Ovary (tissue), 10 donors: ENCODE measurements at places on chromosomes 2 and 18. TPM values are rescaled to one million over a fixed set of nuclear protein-coding genes. Genes with fewer than 3 reads are reported as not detected.

DNA sequence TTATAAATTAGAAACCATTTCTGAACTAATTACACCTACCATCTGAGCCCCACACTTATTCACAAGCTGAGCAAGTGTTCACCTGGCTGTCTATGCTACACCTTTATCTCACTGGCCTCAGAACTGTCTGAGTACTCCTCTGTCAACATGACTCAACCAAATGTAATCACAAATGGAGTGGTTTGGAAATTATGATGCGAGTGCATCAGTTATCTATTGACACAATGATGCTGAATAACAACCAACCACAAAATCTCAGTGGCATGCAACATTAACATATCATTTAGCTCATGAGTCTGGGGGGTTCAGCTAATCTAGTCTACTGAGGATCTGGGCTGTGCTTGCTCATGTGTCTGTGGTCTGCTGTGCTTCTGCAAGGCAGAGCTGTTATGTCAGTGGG is 184.2 kb upstream of the NXPH2 start:
- H3K27ac ChIP-seq = no peak overlapping the region
- H3K4me3 ChIP-seq = no peak overlapping the region
- no peaks in the 10 kb centered on the region for H3K4me1 ChIP-seq
- no peaks in the 10 kb centered on the region for H3K27me3 ChIP-seq
- no peaks in the 10 kb centered on the region for H3K36me3 ChIP-seq

DNA sequence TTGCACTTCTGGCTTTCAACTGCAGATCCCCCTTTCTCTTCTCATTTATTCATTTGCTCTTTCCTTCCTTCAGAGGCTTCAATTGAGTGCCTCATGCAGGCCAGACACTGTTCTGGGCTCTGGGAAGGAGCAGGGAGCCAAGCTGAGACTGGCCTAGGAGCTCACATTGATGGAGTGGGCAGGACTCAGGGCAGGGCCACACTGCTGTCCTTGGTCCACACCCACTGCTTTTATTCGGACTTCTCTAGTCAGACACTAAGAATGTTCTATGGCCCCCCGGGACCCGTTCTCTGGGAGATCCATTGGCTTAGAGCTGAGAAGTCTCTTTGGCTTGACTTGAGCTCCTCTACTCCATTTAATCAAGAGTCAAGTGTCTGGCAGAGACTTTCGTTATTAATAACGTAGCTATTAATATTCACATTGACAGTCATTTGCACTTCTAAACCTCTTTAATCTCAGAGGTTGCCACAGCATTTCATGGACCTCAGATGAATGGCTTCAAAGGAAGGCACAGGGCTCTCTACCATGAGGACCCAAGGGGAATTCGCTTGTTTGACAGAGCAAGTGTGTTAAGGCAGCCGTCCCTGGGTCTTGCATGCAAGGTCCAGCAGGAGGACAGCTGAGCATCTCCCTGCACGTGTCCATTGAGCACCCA is 20.1 kb downstream of the SH3RF3 start:
- no peak overlapping the region for H3K27ac ChIP-seq
- no peaks in the 10 kb centered on the region for H3K36me3 ChIP-seq
- no peak for DNase-seq
- no peaks in the 10 kb centered on the region for H3K27me3 ChIP-seq
- H3K4me1 ChIP-seq = no peaks in the 10 kb centered on the region
- H3K4me3 ChIP-seq = no peak overlapping the region

GRCh38 chr2:208565690-208566416 is 159.3 kb downstream of the PTH2R start:
- H3K27me3 ChIP-seq = no peaks in the 10 kb centered on the region
- H3K36me3 ChIP-seq = no peaks in the 10 kb centered on the region
- H3K4me3 ChIP-seq = no peak overlapping the region
- no peaks in the 10 kb centered on the region for H3K4me1 ChIP-seq
- no peak for DNase-seq

DNA sequence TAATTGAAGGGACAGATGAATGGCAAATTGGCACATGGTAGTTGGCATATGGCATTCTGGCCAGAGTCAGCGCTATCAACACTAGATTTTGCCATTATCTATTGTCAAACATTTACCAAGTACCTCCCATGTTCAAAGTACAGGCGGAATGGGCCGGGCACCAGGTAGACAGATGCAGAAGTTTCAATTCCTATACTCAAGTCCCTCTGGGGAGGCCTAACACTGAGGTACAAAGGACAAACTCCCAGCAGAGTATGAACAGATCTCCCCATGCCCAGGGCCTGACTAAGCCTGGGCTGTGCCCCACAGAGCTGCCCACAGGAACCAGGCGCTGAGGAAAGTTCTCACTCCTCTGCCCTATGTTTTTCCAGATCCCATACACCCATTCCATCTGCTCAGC is 257.5 kb upstream of the KLHL29 start:
- H3K27ac ChIP-seq = no peak overlapping the region
- H3K36me3 ChIP-seq = no peaks in the 10 kb centered on the region
- no peak for DNase-seq
- no peaks in the 10 kb centered on the region for H3K4me1 ChIP-seq

DNA sequence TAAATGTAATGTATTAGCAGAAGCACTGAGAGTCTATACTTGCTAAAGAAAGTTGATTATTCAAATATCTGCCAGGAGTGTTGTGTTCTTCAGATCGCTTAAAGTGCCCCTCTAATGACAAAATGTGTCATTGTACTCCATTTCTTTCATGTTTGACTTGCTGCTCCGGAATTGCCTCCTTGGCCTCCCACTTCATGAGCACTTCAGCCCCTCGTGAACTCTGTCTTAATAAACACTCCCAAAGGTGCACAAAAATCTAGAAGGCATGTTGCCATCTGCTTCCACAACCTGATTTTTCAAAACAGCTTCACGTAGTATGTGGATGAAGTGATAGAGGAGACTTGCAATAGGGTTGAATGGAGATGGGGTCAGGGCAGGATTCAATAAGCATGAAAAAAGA is 396.1 kb downstream of the TDRD15 start:
- DNase-seq = no peak
- H3K27me3 ChIP-seq = no peaks in the 10 kb centered on the region
- H3K4me3 ChIP-seq = no peak overlapping the region

DNA sequence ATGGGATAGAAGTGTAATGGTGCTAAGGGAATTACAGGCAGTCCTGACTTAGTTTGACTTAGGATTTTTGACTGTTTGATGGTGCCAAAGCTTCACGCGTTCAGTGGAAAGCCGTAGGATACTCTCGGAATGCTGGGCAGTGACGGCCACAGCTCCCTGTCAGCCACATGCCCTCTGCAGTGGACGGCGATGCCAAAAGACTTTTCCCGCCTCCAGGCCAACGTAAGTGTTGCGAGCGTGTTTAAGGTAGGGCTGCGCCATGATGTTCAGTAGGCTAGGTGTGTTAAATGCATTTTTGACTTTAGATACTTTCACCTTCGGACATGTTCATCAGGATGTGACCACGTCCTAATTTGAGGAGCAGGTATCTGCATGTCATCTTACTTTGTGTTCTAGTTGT is 63.4 kb downstream of the DCDC2C start:
- no peak overlapping the region for H3K27ac ChIP-seq
- H3K4me1 ChIP-seq = no peaks in the 10 kb centered on the region
- no peak for DNase-seq
- no peaks in the 10 kb centered on the region for H3K27me3 ChIP-seq

DNA sequence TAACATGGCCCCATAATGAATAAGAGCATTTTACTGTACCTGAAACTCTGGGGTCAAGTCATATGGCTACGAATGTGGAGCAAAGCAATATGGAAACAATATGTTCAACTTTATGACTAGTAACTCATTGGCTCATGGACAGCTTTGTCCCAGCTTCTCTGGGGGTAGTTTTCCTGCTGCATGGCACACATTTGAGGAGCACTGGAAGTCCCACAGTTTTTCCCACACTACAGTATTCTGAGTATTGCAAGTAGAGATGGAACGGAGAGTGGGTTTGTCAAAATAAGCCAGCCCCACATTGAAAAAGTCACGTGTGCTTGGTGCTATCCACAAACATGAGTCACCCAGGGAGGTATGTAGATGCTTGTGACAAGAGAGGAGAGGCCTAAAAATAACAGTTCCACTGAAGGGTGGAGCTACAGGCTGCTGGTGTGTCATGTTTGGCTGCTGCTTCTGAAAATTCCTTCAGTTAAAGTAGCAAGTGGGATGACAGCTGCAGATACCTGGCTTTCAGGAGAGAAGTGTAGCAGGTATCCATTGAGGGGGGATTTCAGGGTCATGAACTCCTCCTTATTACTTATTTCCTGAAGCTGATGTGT is 48.2 kb upstream of the CTAGE1 start:
- peaks cover 24% of the 10 kb centered on the region for H3K4me1 ChIP-seq
- no peak for DNase-seq
- no peaks in the 10 kb centered on the region for H3K27me3 ChIP-seq
- no peak overlapping the region for H3K27ac ChIP-seq

DNA sequence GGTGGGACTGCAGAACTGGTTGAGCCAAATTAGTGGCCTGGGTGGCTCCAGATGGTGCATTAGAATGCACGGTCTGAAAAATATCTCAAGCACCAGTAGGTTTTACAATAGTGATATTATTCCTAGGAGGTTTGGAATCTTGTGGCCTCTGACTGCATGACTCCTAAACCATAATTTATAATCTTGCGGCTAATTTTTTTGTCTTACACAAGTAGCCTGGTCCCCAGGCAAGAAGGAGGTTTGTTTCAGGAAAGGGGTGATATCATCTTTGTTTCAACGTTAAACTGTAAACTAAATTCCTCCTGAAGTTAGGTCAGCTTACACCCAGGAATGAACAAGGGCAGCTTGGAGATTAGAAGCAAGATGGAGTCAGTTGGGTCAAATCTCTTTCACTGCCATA is 98.9 kb upstream of the ARL4C start:
- H3K4me1 ChIP-seq = no peaks in the 10 kb centered on the region
- no peak overlapping the region for H3K27ac ChIP-seq
- no peak overlapping the region for H3K4me3 ChIP-seq

DNA sequence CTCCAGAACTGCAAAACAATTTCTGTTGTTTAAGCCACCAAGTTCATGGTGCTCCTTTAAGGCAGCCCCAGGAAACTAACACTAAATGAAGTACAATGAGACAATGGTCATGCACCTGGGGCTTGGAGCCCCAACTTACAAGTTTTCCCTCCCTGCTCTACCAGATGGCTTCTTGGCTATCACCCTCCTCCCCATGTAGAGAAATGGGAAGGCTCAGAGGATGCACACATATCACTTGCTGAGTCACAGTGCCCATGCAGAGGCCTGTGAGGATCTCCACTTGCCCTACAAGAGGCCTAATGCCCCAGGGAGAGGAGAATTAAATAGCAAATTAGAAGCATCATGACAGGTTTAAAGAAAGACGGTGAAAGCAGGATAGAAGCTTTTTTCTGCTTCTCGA is 270.9 kb downstream of the TTC32 start:
- DNase-seq = no peak
- H3K27me3 ChIP-seq = no peaks in the 10 kb centered on the region
- H3K27ac ChIP-seq = no peak overlapping the region
- no peak overlapping the region for H3K4me3 ChIP-seq
- H3K4me1 ChIP-seq = no peaks in the 10 kb centered on the region

DNA sequence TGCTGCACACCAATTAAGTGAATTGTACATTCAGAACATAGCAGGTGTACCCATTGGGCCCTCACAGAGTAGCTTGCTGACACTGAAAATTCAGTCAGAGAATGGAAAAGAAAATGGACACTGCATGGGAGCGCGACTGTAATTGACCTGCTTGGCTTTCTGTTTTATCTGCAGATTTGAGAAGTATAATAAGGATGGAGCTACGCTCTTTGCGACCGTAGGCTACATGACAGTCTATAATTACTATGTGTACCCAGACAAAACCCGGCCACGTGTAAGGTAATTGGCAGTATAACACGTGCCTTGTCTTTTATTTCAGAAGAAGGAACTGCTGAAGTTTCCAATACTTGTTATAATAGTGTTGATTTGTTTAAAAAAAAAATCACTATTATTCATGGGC is 33.5 kb upstream of the METAP1D start:
- H3K4me3 ChIP-seq = no peak overlapping the region
- no peaks in the 10 kb centered on the region for H3K27me3 ChIP-seq
- H3K27ac ChIP-seq = no peak overlapping the region
- DNase-seq = no peak
- H3K36me3 ChIP-seq = no peaks in the 10 kb centered on the region

DNA sequence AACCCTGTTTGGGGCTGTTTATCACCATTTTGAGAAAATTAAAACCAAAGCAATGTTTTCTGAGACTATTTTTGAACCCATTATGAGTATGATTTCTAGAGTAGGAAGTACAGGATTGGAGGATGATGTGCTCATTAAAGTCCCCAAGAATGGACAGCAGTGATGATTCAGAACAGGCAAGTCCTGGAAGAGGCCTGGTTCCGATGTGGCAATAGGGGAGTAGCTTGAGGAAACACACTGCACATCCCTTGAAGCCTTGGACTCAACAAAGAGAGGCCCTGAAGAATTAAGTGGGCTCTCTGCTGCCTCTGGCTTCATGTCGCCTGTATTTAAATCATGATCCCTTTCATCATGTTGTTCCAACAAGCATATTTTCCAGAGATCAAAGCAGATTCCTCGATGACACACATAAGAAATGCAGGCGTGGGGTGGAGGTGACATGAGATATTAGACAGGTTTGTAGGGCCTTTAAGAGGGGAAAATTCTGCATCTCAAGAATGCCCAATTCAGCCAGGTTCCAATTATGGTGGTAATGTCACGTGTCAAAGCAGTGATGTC is 242.2 kb downstream of the FHOD3 start:
- H3K36me3 ChIP-seq = no peaks in the 10 kb centered on the region
- no peak for DNase-seq
- H3K4me3 ChIP-seq = no peak overlapping the region
- no peaks in the 10 kb centered on the region for H3K27me3 ChIP-seq
- H3K4me1 ChIP-seq = peaks cover 7% of the 10 kb centered on the region
- no peak overlapping the region for H3K27ac ChIP-seq

DNA sequence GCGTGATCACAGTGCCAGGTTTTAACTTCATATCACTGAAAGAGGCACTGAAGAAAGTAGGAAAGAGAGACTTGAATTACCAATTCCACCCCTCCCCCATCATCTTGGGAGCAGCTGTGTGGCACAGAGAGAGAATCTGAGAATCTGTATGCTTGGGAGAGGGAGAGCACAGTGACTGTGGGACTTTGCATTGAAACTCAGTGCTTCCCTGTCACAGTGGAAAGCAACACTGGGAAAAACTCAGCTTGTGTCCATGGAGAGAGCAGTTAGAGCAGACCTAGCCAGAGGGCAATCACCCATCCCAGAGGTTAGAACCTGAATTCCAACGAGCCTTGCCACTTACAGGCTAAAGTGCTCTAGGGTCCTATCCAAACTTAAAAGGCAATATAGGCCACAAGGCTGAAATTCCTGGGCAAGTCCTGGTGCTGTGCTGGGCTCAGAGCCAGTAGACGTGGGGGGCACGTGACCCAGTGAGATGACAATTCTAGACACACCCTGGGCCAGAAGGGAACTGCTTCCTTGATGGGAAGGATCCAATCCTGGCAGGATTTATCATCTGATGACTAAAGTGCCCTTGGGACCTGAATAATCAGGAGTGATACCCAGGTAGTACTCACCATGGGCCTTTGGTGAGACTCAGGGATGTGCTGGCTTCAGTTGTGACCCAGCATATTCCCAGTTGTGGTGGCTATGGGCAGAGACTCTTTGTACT is 15.5 kb upstream of the ABCB11 start:
- H3K4me1 ChIP-seq = no peaks in the 10 kb centered on the region
- H3K27ac ChIP-seq = no peak overlapping the region
- H3K27me3 ChIP-seq = no peaks in the 10 kb centered on the region
- DNase-seq = no peak

- no peaks in the 10 kb centered on the region for H3K36me3 ChIP-seq
- DNase-seq = no peak
- H3K4me3 ChIP-seq = no peak overlapping the region
- no peak overlapping the region for H3K27ac ChIP-seq
- H3K27me3 ChIP-seq = no peaks in the 10 kb centered on the region
These were observed 45.9 kb upstream of the TLK1 start for GRCh38 chr2:171206422-171207115.

TIA1 gene
- 139 TPM for total RNA-seq

ACKR3 gene
- total RNA-seq = 15.0 TPM

INPP5D gene
- total RNA-seq = 8.7 TPM

CDCA7 gene
- 2.3 TPM for total RNA-seq

ADI1 gene
- total RNA-seq = 40.6 TPM
